ENCODE measurements at places on chromosomes 6 and 20. TPM values are rescaled to one million over a fixed set of nuclear protein-coding genes. Genes with fewer than 3 reads are reported as not detected.

Gene CD83
- polyA plus RNA-seq, result 11.7 TPM

DNA sequence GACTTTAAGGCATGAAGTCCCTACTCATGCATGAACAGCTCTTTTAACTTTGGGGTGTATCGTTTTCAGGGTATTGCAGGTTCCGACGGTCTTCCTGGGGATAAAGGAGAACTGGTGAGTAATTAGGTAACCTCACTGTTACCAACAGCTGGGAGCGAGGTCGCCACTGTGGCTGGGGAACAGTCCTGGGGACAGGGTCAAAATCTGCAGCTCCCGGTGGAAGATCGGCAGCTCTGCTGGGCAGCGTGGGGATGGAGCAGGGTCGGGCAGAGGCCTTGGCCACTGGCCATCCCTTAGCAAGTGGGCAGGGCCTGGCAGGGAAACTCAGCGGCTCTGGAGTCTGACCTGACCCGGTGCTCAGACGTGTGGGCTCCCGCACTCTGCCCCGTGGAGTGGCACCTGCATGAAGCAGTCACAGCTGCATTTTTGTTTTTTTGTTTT, 16.1 kb downstream of the COL9A3 start:
- no peak for DNase-seq

Gene LINC00237
- polyA plus RNA-seq, result not detected

Gene XRN2
- polyA plus RNA-seq, result 88.5 TPM

Gene SOBP
- 13.0 TPM for polyA plus RNA-seq

Gene DLL1
- 8.5 TPM for polyA plus RNA-seq

GRCh38 chr20:32449890-32450401, 91.8 kb downstream of the ASXL1 start:
- DNase-seq, result no peak

DNA sequence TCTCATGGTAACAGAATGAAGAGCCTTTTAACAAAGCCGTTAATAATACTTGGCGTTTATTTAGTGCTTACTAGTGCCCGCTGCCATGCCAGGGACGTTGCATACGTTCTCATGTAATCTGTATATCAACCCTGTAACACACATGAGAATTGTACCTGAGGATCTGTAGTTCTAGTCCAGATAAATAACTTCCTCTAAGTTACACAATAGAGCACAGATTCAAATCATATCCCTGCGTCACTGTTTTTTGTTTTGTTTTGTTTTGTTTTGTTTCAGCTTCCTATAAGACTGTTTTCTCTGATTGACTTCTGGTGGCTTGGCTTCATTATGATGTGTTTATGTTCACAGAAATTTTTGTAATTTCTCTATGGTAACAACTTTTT, 553 bp downstream of the ZSCAN16 start:
- DNase-seq, result no peak
